Kidney capillary endothelial cell (primary cell): ENCODE measurements at places on chromosomes 2 and 18.

GRCh38 chr18:51563396-51563795 is 365.9 kb upstream of the MEX3C start:
- DNase-seq: no peak

DNA sequence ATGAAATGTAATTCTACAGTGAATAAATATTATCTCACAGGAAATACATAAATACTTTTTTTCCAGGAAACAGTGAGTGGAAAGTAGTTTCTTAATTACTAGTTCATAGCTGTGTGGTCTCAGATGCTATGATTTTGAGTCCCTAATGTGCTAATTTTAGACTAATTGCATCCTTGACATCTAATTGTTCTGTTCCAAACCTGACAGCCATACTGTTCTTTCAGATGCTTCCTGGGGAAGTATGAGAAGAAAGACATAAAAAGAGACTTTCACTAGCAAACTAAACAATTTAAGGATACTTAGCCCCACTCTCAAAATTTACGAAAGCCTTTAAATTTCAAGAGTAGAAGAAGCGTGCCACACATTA is 350.9 kb upstream of the CDH20 start:
- no peak for DNase-seq

DNA sequence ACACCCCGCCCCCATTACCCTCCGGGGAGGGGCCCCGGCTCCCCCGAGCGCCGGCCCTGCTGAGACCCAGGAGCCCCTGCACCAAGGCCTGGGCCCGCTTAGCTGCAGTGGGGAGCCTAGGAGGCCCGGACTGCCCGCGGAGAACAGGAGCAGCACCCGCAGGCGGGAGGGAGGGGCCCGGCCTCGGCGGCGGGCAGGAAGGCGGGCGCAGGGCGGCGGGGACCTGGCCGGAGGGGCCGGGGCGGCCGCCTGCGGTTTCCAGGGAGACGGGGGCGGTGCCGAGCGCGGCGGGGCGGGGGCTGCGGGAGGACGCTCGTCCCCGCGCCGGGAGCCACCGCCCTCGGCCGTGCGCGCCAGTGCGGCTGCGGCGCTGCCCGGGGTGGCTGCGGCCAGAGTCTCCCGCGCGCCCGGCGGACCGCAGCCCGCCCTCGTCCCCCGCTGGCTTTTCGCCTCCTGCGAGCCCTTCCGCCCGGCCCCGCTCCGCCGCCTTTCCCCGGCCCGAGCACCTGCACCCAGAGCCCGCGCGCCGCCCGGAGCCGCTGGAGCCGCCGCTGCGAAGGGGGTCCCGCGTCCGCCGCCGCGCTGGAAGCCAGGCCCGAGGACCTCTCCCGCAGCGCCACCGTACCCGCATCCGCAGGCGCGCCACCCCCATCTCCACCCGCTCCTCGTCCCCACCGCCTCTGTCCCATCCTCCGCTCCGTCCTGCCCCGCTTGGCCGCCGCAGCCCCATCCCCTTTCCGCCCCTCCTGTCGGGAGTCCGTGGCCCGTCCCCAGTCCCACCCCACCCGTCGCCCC is 17.2 kb downstream of the GPC1 start:
- DNase-seq: no peak

- DNase-seq: no peak
These were observed 187.3 kb upstream of the TNP1 start for GRCh38 chr2:217047209-217047608.

DNA sequence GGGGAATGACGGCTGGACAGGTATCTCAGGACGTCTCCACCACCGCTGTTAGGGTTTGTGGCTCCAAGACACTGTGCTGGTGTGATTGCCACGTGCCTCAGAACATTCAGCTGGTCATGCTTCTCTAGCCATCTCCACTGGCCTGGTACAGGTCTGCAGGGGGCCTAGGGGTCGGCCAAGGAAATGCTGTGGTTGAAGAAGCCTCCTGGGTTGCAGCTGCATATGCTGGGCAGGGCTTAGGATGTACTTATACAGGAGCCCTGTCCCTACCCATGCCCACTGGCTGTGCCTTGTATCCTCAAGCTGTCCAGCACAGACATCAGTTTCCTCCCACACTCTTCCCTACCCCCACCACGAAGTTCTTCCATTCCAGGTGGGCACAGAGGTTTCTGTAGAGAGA is 64.1 kb downstream of the NPPC start:
- DNase-seq: no peak

- no peak for DNase-seq
These were observed 1.6 kb downstream of the FEV start for GRCh38 chr2:218983263-218983933.
